Posterior cingulate gyrus (tissue), 11 donors: ENCODE measurements at places on chromosomes 2 and 18.

DNA sequence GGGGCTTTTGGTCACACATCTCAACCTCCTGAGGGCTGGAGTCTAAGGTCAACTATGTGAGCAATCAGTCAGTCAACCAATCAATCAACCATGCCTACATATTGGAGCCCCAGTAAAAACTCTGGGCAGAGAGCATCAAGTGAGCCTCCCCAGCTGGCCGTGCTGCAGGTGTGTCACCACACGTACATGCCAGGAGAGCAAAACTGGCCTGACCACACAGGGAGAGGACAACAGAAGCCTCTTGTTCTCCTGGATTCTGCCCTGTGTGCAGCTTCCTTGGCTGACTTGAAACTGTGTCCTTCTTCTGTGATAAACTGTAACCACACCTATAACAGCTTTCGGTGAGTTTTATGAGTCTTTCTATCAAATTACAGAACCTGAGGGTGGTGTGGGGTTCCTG, 25.9 kb downstream of the GPR35 start:
- DNase-seq, result no peak

GRCh38 chr2:88016960-88017779, 823 bp upstream of the RNU2-63P start:
- DNase-seq, result peak; percentile 80

DNA sequence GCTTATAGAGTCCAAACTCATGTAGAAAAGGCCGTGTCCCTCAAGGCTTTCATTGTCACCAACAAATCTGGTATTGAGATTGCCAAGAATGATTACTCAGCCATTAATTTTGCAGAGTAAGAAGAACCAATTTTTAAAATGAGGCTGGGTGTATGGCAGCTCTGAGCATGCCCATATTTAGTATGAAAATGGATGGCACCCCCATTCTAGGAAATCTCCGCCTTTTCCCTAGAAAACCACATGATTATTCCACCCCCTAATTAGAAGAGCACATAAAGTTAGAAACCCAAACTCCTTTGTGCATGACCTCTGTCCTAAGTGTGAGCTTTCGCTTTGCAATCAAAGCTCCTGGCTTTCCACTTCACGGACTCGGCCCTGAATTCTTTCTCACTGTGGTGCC, 14.1 kb upstream of the TXNL4A start:
- no peak for DNase-seq

- DNase-seq, result no peak
Observed at GRCh38 chr2:100640431-100641124, 77.8 kb downstream of the PDCL3 start.

DNA sequence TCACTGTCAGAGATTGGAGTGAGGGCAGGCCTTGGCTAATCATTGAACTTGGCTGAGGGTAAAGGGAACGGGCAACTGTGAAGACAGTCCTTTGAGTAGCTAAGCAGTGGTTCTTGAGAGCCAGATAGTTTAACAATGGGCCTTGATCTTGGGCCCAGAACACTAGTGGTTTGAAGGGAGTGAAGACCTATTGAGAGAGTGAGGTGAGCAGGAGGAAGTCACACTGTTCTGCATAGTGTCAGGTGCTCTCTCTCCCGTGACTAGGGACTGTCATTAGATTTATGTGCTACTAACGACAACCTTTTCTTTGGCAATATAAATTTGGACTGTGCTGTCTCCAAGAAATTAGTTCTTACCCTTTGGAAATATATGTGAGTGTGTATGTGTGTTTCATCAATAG, 44.6 kb upstream of the ALMS1 start:
- no peak for DNase-seq

- DNase-seq, result no peak
Observed at GRCh38 chr2:10300997-10301940, 1.4 kb upstream of the HPCAL1 start.

- DNase-seq, result no peak
Observed at GRCh38 chr2:156891609-156892008, 365.9 kb upstream of the GALNT5 start.

GRCh38 chr2:186950694-186951093, 101.7 kb upstream of the ZSWIM2 start:
- no peak for DNase-seq

DNA sequence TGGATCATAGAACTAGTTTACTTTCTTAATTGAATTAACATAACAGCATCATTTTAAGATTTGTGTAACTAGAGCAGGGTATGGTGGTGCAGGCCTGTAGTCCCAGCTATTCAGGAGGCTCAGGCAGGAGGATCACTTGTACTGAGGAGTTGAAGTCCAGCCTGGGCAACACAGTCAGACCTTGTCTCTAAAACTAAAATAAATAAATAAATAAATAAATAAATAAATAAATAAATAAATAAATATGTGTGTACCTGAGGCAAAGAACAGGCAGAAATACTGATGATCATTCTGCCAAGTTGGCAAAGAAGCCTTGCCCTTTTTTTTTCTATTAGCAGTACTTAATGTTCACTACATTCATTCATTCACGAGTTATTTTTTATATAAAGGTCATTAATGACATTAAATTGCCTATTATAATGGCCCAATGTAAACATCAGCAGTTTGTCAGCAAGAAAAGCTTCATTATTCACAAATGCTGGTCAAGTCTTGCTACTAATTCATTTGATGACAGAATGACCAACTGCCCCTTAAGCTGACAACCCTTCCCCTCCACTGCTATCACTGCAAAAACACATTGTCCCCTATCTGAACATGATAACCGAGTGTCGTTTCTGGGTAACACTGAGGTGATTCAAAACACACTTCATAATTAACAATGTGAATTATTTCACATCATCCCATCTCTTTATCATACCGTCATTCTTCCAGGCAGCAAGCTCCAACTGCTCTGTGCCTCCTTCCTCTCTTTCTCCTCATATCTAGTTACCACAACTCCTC, 39.0 kb downstream of the ARL5A start:
- DNase-seq, result no peak

- DNase-seq, result no peak
Observed at GRCh38 chr2:134391751-134392160, 137.9 kb downstream of the MGAT5 start.

- no peak for DNase-seq
Observed at GRCh38 chr2:7620255-7620654, 703.0 kb downstream of the RNF144A start.

DNA sequence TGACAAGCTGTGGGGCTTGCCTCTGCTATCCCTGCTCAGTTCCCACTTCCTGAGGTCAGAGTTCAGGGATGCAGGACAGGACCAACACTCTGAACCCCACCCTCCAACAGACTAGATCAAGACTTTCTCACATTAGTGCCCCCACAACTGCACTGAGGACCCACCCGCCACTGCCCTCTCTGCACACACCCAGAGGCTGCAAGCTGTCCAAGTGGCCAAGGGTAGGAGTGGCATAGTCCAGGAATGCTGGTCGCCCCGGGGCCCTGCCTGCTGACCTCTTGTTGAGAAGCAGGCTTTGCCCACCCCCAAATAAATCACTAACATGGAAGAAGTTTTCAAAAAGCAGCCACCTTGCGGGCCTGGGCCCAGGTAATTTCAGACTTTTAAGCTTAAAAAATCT, 5.5 kb upstream of the KIF1A start:
- no peak for DNase-seq

- no peak for DNase-seq
Observed at GRCh38 chr2:233256048-233256447, 4.6 kb downstream of the ATG16L1 start.

DNA sequence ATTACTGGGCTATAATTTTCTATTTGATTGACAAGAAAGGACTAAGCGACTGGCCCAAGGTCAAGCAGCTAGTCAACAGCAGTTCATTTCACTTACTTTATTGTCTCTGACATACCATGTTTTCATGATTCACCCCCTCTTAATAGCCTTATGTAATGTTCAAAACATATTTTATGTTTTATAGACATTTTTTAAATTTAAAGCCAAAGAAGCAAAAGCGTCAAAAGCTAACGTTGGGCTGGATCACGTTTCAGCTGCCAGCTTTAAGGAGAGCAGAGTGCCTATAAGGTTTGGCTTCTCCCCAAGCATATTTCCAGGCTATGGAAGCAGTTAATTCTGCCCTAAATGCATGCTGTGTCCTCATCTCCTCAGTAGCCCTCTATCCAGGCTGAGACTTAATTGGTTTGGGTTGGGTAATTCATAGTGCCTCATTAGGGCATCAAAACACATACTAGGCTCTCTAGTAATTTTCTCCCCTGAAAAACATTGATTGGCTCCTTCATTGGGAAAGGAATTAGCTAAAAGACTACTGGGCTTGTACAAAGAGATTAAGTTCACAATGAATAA, 94.8 kb upstream of the CREB1 start:
- no peak for DNase-seq
